ENCODE measurements at places on chromosomes 3 and 15.

DNA sequence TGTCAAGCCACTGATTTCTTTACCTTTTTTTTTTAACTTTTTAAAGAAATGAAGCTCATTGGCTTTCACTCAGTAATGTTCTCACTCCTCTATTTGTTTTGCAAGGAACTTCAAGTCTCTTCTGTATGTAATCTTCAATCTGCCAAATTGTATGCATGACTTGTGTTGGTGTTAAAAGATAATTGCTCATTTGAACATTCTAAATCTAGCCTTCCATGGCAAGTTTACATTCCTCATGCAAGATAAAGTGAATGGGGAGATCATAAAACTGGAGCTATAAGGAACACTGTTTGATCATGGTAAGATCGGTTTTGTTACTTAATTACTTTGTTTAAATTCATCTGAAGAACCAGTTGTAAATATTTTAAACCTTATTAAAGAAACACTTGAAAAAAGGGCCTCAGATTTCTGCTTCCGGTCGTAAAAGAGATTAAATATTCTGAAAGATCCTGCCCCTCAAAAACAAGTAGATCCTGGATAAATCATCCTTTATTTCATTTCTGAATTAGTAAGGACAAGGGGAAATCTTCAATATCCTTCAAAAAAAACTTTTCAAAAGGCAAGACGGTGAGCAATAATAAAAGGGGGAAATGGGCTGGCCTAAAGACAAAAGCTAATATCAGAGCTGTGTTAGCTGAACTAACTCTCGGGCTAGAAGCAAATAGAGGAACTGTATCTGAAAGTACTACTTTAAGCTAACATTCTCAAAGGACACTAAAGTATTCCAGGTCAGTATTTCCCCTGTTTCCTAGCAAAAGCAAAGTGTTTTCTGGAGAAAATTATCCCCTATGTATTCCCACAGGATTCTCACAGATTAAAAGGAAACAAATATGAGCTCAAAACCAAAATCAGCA, 107.0 kb upstream of the ATP11B start:
- no peak for DNase-seq

GRCh38 chr3:82085851-82086475, 324.5 kb upstream of the GBE1 start:
- no peak for DNase-seq

DNA sequence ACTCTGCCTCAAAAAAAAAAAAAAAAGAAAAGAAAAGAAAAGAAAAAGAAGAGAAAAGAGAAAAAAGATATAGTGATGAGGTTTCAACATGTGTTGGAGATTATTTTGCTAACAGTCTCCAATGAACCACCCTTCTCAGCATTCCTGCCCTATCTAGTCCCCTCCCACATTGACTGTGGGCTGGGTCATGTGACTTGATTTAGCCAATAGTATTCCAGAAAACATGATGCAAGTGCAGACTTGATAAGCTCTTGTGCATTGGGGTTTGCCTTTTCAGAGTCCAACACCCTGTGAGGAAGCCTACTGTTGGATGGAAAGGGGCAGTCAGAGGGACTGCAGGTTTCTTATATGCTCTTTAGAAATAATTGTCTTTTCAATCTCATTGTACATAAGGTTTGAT, 37.8 kb upstream of the MED12L start:
- no peak for DNase-seq

- DNase-seq: no peak
Observed at GRCh38 chr3:86228101-86228500, 762.8 kb downstream of the VGLL3 start.

- no peak for DNase-seq
Observed at GRCh38 chr15:30927148-30927761, 23.5 kb downstream of the FAN1 start.

- DNase-seq: no peak
Observed at GRCh38 chr15:59321000-59321689, 51.5 kb downstream of the MYO1E start.

GRCh38 chr3:17891139-17891856, 148.9 kb upstream of the TBC1D5 start:
- no peak for DNase-seq

- DNase-seq: no peak
Observed at GRCh38 chr15:52031556-52031955, 12.5 kb downstream of the MAPK6 start.

DNA sequence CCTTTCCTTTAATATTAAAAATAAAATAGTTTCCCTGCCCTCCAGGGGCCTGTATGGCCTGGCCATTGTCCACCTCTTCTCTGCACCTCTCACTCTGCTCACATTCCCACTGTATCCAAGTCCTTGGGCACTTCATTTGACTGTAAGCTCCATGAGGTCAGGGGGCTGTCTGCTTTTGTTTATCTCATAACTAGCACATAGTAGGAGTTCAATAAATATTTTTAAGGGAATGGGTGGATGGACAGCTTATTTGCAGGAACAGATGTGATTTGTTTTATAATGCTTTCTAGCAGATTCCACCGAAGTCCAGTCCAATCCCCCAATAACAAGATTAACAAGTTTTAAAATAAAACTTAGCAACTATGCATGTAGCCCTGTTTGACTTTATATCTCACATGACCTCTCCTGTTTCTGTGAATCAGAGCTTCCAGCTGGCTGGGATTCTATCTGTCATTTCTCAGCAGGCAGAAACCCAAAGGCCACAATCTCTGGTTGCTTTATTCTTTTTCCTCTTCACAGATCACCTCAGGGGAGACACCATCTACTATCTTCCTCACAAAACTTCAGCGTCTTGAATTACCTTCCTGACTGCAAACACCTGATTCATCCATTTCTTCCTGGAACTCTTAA, 123.0 kb upstream of the NR2F2 start:
- no peak for DNase-seq

GRCh38 chr3:133376810-133377209, 23.0 kb upstream of the BFSP2 start:
- DNase-seq: no peak

DNA sequence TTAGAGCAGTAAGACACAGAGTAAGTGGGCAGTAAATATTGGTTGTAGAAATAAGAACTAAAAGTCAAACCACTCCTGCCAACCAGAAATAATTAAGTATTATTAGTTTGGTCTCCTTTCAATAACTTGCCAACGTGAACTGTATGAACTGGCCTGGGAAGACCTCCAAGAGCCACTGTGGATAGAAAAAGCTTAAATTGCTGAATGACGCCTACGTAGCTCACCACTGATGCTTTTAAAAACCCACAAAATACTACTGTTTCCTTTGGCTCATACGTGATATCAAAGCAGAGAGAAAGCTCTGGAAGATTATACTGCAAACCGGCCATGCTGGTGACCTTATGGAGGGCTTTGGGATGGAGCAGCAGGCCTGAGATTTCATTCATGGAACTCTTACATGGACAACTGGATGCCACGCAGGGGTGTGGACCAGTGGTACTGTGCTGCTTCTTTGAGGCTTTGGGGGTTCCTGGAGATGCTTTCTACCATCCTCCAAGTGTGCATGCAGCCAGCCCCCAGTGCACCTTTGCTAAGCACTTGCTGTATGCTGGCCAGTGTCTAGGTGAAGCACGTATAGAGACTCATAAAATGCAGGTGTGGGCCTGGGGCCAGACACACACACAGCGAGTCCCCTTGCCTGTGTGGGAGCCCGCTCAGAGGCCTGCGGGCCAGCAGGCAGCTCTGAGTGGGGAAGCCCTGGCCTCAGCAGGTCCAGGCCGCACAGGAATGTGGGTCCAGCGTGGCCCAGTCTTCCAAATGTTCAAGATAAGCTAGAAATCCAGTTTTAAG, 66.8 kb downstream of the ABTB1 start:
- DNase-seq: no peak

DNA sequence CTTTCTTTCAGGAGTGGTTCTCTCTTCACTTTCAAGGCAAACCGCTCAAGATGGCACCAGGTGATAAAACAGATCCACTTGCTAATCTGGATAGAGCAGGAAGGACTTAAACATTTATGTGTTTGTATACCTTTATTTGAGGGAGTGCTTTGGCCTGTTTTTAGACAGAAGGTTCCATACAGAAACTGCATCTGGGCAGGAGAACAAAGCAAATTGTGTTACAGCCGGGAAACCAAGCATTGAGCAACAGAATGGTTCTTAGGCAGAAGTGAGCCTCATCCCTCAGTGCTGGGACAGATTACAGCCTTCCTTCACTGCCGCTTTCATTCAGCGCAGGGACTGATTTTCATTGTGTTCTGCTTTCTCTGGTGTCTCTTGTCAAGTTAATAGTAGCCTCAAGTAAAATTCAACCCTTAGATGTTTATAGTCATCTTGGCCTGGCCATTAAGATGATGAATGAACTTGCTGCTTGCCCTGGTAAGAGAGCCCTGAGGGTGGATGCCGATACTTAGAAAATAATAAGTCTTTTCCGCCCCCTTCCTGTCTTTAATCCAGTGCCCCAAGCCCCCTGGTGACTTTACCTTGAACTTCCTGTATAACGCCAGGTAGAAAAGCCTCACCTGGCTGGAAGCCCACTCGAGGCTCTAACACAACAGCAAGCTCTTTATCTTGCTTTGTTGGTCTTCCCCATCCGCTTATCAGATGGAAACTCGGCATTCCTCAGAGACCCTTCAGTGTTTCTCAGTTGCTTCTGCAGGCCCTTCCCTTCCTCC, 168.0 kb upstream of the CTDSPL start:
- no peak for DNase-seq

DNA sequence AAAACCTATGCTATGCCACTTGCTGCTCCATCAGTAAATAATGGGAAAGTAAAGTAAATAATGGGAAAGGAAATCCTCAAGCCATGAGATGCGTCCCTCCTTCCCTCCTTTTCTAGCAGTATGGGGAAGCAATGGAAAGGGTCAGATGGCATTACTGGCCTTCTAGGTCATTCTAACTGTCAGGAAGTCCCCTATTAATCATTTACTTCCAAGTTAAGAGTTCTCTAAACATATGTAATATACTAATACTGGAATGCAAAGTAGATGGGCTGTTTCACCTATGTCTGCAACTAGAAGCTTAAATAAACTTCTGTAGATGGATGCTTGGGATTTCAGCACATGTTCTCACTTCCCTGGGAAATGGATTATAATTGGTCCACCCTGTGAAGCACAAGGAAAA, 55.9 kb downstream of the MDFIC2 start:
- DNase-seq: no peak

- no peak for DNase-seq
Observed at GRCh38 chr15:62795171-62795570, 247.4 kb upstream of the TPM1 start.

DNA sequence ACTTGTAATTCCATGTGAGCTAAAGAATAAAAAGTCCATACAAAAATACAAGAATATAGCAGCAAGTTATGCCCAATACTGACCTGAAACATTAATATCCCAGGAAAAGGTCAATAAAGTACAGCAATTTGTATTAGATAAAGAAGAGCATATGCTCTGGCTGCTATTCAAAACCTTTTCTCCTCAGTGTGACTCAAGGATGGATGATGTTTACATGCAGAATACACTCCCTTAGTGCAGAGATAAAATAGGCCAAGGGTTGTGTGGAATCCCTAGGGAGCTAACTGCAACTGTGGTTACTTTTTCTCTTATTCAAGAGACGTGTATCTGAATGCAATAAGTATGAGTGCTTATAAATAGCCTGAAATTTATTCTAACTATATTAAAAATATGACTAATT, 78.7 kb downstream of the SLC9A9 start:
- no peak for DNase-seq

- DNase-seq: no peak
Observed at GRCh38 chr3:4741404-4742307, 237.6 kb upstream of the BHLHE40 start.

GRCh38 chr3:128603811-128604775, 46.5 kb downstream of the RPN1 start:
- DNase-seq: no peak

DNA sequence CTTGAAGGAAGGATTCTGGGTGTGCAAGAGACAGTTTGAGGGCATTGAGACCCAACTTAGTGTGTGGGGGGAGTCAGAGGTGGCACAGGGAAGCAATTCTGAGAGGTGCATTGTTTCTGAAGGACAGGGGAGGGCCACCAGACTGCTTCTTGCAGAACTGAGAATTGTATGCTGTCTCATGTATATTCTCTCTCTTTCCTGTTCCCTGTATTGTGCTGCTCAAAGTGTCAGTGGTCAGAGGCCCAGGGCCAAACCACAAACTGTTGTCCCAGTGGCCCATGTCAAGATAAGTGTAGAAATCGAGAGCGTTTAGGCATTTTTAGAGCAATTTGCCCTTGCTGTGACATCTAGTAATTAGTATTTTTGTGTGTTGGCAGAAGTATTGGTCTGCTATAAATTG, 567.1 kb downstream of the EDEM1 start:
- DNase-seq: no peak

- DNase-seq: no peak
Observed at GRCh38 chr15:36757189-36757814, 177.9 kb downstream of the CDIN1 start.

- DNase-seq: no peak
Observed at GRCh38 chr3:42668413-42668760, 14.9 kb downstream of the ZBTB47 start.

- no peak for DNase-seq
Observed at GRCh38 chr15:52737720-52738119, 52.4 kb downstream of the ONECUT1 start.

DNA sequence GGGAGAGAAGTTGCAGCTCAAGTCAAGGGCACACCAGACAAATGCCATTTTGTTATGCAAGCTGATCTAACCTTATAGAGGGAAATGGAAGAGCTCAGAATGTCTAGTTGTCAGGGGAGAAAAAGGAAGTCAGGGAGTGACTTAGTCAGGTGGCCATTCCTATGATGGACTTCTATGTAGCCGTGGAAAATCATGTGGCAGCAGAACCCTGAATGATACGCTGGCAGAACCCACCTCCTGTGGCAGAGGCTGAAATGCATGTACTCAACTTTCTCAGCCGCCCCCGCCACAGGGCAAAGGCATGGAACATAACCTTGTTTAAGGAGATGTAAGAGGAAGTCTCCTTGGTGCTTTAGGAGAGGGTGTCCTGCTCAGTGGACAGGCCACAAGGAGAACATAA, 37.7 kb upstream of the PARL start:
- DNase-seq: no peak

DNA sequence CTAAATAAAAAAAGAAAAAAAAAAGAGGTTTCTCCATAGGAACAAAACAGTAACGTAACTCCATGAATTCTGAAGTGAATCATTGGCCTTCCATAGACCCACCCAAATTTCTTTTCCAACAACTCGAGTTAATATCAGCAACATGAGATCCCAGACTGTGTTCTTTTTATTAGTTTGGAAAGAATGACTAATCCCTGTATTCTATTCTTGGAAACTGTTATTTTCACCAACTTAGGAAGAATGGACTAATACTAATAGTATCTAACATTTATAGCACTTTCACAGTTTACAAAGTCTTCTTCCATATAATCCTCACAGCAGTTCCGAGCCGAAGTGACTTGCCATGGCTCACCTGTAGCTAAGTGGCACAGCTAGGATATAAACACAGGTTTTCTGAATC, 72.7 kb upstream of the SLC4A7 start:
- no peak for DNase-seq

GRCh38 chr15:32739522-32740063, 21.8 kb downstream of the GREM1 start:
- DNase-seq: no peak

All from cortex of kidney (tissue), 1 donor.